Gastroesophageal sphincter (tissue), 4 donors: ENCODE measurements at places on chromosomes 3 and 15. TPM values are rescaled to one million over a fixed set of nuclear protein-coding genes. Genes with fewer than 3 reads are reported as not detected.

HYKK gene
- 4.7 TPM for total RNA-seq

FAM174B gene
- 11.5 TPM for total RNA-seq

ITIH1 gene
- not detected for total RNA-seq

SYNPR gene
- 0.47 TPM for total RNA-seq

CLDN16 gene
- not detected for total RNA-seq

SST gene
- 1.2 TPM for total RNA-seq

SLC22A13 gene
- 0.54 TPM for total RNA-seq

PRSS50 gene
- 0.54 TPM for total RNA-seq

LMLN gene
- total RNA-seq, result 4.0 TPM

CFAP100 gene
- total RNA-seq, result not detected

FETUB gene
- total RNA-seq, result not detected

TMEM207 gene
- total RNA-seq, result not detected

ITIH4 gene
- 4.7 TPM for total RNA-seq

ITIH3 gene
- 9.7 TPM for total RNA-seq

MESP2 gene
- total RNA-seq, result not detected

ALS2CL gene
- 9.5 TPM for total RNA-seq

PROS1 gene
- 50.1 TPM for total RNA-seq

GDPGP1 gene
- total RNA-seq, result 8.9 TPM

LRRC31 gene
- not detected for total RNA-seq

KNG1 gene
- total RNA-seq, result not detected

CHRM5 gene
- total RNA-seq, result not detected

TTC21A gene
- 0.54 TPM for total RNA-seq

SLC51B gene
- total RNA-seq, result not detected

SLCO2A1 gene
- total RNA-seq, result 10.4 TPM

WNT7A gene
- total RNA-seq, result 0.13 TPM

STAC gene
- 11.4 TPM for total RNA-seq

CA12 gene
- 46.7 TPM for total RNA-seq

PCSK6 gene
- 12.8 TPM for total RNA-seq

EXD1 gene
- total RNA-seq, result not detected

GPR87 gene
- not detected for total RNA-seq

TM4SF4 gene
- not detected for total RNA-seq

C3orf22 gene
- total RNA-seq, result not detected

VEPH1 gene
- total RNA-seq, result 1.6 TPM

HHLA2 gene
- not detected for total RNA-seq

ZMAT3 gene
- 16.4 TPM for total RNA-seq

RNU6-1 gene
- total RNA-seq, result not detected

FGF12 gene
- total RNA-seq, result 0.94 TPM

CCR3 gene
- total RNA-seq, result not detected

TPRG1 gene
- total RNA-seq, result 2.1 TPM

SATB1 gene
- total RNA-seq, result 61.2 TPM

TRPM1 gene
- total RNA-seq, result not detected

TMEM212 gene
- not detected for total RNA-seq

FOXL2NB gene
- total RNA-seq, result not detected

LDHAL6B gene
- total RNA-seq, result not detected

GABRR3 gene
- total RNA-seq, result not detected

GOLGA8S gene
- total RNA-seq, result 0.16 TPM

SNX22 gene
- not detected for total RNA-seq

RUVBL1 gene
- 27.6 TPM for total RNA-seq

MRPL47 gene
- 22.1 TPM for total RNA-seq

PCOLCE2 gene
- 88.1 TPM for total RNA-seq

DPH6 gene
- 23.3 TPM for total RNA-seq

MORF4L1 gene
- 347 TPM for total RNA-seq

THPO gene
- not detected for total RNA-seq

FAM43A gene
- 36.3 TPM for total RNA-seq

ILDR1 gene
- total RNA-seq, result not detected

FAM98B gene
- total RNA-seq, result 15.6 TPM

PSTPIP1 gene
- total RNA-seq, result 18.2 TPM

C15orf39 gene
- 13.2 TPM for total RNA-seq

CMTM8 gene
- 1.5 TPM for total RNA-seq
